ENCODE measurements at places on chromosomes 7 and 10. TPM values are rescaled to one million over a fixed set of nuclear protein-coding genes. Genes with fewer than 3 reads are reported as not detected.

Gene BTBD16
- total RNA-seq = not detected

Gene GPRIN2
- total RNA-seq = not detected

Gene IL15RA
- 15.7 TPM for total RNA-seq

Gene FXYD4
- not detected for total RNA-seq

Gene ACTL6B
- not detected for total RNA-seq

Gene TLX1
- not detected for total RNA-seq

Gene ICA1
- total RNA-seq = 2.6 TPM

Gene TSPAN13
- total RNA-seq = 0.36 TPM

Gene OR6B1
- not detected for total RNA-seq

Data from activated naive CD4-positive, alpha-beta T cell treated with anti-CD3 and anti-CD28 coated beads, Interleukin-2, amount 10 ng/mL, durations not matched to agents 5 hours and 36 hours (primary cell).